ENCODE measurements at places on chromosomes 12 and 14.

GRCh38 chr12:103462675-103463074 is 33.1 kb downstream of the C12orf42 start:
- no peak for DNase-seq

DNA sequence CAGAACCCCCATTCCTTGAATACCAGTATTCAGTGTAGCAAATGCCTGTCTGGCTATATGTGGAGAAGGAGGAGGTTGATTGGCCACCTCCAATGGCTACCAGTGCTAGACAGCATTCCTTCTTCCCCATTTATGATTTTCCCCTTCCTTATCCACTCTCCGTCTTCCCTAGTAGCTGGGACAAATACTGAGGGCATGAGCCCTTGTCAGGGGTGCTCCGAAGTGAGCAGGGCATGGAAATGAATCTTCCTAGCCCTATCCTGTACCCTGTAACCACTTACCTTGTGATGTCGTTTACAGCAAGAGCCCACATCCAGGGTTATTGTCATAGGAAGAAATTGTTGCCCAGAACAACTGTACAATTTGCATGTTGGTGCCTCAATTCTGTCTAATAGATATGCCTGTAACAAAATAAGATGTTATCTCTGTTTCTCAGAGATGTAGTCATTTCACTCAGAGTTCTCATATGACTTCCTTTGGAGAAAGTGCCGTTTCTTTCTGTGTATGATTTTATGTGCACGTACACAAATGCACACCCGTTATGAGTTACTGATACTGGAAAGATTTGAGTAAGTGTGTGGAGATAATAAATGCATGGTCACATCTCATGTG is 423.7 kb downstream of the EGLN3 start:
- no peak for DNase-seq

GRCh38 chr12:77619425-77619824 is 211.3 kb upstream of the NAV3 start:
- DNase-seq, result no peak

GRCh38 chr12:92601176-92601575 is 101.6 kb upstream of the PLEKHG7 start:
- no peak for DNase-seq

- DNase-seq, result no peak
Measured at GRCh38 chr12:124509676-124510300, 57.6 kb downstream of the NCOR2 start.

Measured in stimulated activated CD8-positive, alpha-beta memory T cell treated with anti-CD3 and anti-CD28 coated beads, Interleukin-7, amount 100 ng/mL, for 1 hour (primary cell).